ENCODE measurements at places on chromosomes 2 and 18.

DNA sequence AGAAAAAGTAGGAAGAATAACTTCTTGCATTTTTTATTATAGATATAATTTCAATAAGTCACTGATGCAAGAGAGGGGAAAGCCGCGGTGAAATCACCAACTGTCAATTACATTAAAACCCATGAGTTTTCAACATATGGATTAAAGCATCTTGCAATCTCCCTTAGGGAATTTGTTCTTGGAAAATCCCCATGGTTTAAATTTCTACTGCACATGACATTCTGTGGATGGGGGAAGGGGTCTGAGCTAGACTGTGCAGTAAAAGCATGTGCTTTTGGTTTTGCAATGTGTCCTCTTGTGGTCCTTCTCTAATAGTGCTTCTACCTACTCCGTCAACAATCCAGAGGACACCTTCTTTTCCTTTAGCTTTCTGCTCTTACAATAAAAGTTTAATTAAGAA lies 894.0 kb downstream of the DCDC2C start:
- no peak for DNase-seq

GRCh38 chr2:101678379-101678778 lies 19.1 kb upstream of the MAP4K4 start:
- DNase-seq = no peak

- no peak for DNase-seq
Measured at GRCh38 chr2:236010920-236011685, 157.1 kb downstream of the GBX2 start.

DNA sequence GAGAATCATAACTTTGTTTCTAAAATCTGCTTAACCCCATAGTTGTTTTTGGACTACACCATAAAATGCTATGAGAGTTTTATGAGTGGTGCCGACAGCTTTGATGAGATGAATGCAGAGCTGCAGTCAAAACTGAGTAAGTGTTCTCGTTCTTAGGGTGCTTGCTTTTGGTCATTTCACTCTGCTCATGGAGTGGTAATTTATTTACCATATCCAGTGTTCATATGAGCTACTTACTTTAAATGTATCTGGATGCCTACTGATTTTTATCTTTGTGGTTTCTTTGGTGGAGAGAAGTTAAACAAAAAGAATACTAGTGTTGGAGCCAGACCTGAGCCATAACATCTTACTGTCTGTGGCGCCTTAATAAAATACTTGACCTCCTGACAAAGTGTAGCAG lies 16.4 kb downstream of the NDC80 start:
- no peak for DNase-seq

- DNase-seq = no peak
Measured at GRCh38 chr2:14930441-14930840, 297.9 kb downstream of the LRATD1 start.

- peak; percentile 40 for DNase-seq
Measured at GRCh38 chr2:84022810-84023431, 436.2 kb downstream of the SUCLG1 start.

All from COLO829 (cell line).